ENCODE measurements at places on chromosomes 2 and 18.
A peak's percentile ranks its signal among the peaks of the same experiment; 100 is the strongest.

- DNase-seq = no peak
Measured at GRCh38 chr2:7844414-7844965, 837.4 kb upstream of the ID2 start.

GRCh38 chr2:20429528-20429927 is 17.3 kb upstream of the RHOB start:
- DNase-seq = no peak

DNA sequence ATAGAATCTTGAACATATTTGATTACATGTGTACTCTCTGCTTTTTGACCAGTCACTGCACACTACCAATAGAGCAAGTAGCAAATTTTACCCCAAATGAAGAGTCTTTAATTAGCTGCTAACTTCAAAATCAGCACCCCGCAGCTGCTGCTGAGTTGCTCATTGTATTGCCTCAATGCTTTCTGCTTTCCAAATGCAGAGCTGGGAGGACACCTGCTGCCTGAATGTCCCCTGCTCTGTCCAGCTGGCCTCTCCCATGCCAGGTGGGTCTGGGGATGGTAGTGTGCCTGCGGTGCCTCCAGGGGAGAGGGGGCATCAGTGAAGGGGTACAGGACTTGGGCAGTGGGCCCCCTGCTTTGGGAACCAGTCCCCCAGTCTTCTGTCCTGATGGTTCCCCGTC is 184.8 kb downstream of the PRKCE start:
- no peak for DNase-seq

- DNase-seq = no peak
Measured at GRCh38 chr18:79809482-79810192, 11.9 kb downstream of the KCNG2 start.

GRCh38 chr2:1488851-1489250 is 75.6 kb downstream of the TPO start:
- DNase-seq = no peak

- DNase-seq = no peak
Measured at GRCh38 chr2:204632410-204632809, 87.1 kb downstream of the PARD3B start.

DNA sequence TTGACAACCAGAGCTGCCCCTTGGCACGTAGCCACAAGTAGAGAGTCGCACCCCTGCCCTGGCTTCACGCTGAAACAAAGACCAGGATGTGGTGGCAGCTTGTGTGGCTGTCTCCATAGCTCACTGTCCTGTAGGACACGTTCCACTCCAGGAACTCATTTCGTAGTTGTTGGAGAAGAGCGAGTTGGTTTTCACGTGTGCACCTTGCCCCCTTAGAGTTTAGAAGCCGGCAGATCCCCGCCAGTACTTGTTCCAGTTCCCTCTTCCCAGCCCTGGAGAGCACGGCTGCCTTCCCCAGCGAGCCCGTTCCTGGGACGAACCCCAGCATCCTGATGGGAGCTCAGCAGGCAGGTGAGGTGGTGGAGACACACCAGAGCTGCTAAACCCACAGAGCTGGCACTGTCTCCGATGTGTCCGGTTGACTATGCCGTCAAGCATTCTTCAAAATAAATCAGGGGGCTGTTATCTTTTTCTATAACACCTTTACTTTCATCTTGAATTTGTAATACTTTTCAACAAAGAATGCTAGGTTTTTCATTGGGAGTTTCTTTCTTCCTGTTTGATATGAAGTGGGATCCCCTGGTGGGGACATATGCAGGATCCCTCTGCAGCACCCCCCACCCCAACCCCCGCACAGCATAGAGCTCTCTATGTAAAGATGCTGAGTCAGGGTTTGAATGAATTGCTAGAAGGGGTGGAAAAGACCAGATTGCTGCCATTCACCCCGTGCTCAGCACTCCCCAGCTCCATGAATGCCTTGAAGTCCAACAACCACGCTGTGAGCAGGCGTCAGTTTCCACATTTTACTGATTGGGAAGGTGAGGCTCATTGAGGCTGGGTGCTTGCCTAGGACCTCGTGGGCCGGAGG is 44.5 kb downstream of the GREB1 start:
- DNase-seq = no peak

DNA sequence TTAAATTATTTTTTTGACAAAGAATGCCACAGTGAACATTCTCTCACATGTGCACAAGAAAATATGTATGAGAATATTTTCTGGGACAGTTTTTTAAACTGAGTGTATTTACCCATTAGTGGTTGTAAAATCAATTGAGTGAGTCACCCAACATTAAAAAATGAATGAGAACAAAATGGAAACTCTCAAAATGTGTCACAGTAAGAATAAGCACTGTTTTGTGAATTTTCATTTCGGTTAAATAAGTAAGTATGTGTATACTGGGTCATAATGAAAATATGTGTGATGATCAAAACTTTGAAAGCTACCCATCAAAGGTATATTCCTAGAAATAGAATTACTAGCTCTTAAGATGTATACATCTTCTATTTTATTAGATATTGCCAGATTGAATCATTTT is 11.6 kb downstream of the BABAM2 start:
- DNase-seq = no peak

DNA sequence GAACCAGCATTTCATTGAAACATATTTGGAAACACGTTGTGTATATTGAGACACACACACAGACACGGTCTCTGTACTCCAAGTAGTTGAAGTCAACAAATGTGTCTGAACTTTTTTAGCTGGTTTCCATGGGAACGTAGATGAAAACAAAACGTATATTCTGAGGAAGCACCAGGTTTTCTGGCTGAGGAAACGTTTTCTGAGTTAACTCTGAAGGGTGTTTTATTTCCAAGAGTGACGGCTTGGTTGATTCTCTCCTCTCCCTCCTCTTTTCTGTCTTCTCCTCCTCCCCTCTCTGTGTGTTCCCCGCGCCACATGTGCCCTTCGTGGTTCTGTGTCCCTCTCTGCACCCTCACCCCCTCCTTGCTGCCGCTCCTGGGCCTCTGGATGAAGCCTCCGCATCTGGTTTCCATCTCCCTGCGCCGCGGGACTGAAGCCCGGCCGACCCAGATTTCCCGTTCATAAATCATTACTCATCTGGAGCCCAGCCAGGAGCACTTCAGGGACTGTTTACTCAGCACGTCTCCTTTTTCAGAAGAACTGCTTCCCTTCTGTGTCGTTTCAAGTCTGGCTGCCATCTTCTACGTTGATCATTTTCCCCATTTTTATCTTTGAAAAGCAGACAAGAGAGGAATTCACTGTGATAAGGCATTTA is 122.7 kb downstream of the COL6A3 start:
- DNase-seq = peak; percentile 96

- no peak for DNase-seq
Measured at GRCh38 chr2:32108111-32108510, 44.8 kb downstream of the SPAST start.

GRCh38 chr2:206031162-206031784 is 54.7 kb downstream of the INO80D start:
- no peak for DNase-seq

- no peak for DNase-seq
Measured at GRCh38 chr2:59882822-59883221, 670.6 kb downstream of the BCL11A start.

- no peak for DNase-seq
Measured at GRCh38 chr2:149225446-149225845, 104.9 kb upstream of the LYPD6 start.

- DNase-seq = no peak
Measured at GRCh38 chr2:181152226-181152625, 171.8 kb downstream of the UBE2E3 start.

- DNase-seq = no peak
Measured at GRCh38 chr18:25495606-25496005, 143.6 kb upstream of the ZNF521 start.

- DNase-seq = no peak
Measured at GRCh38 chr2:220002699-220003098, 375.3 kb downstream of the SLC4A3 start.

DNA sequence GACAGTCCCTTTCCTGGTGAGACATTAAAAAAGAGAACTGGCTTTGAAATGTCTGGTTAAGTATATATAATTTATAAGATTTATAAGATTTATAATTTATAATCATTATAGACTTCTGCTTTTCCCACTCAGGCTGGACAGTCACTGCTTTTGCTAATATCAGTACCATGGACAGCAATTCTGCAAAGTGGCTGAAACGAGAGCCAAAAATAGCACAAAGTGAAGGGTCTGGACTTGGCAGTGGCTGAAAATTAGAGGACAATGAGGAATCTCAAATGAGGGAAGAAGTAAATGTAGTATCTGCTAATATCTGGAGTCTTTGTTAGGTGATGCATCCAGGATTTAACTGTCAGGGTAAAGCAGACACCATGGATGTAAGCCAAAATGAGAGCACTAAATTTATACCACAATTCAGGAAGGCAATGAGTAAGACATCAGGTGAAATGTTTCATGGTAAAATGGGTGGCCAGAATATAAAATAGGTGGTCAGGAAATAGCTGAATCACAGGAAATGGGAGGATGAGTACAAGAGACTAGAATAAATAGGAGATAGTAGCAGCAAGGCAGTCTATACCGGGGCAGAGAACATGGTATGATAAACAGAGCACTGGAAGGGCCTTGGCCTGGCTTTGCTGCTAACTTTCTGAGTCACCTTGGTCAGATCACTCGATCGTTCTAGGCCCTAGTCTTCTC is 39.6 kb upstream of the BOD1L2 start:
- DNase-seq = no peak

GRCh38 chr2:164606557-164606956 is 14.7 kb downstream of the GRB14 start:
- DNase-seq = no peak

DNA sequence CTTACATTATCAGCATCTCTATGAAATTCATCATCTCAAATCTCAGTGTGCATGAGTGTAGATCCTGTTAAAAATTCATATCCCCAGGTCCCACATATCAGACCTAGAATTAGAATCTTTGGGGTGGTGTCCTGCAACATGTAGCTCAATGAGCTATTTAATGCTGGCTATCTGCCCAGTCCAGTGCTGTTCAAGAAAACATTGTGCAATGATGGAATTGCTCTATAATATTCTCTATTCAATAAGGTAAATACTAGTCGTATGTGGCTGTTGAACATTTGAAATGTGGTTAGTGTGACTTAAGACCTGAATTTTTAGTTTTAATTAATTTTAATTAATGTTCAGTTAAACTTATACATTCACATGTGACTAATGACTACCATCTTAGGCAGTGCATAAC is 127.4 kb downstream of the NOL4 start:
- no peak for DNase-seq

GRCh38 chr2:62724886-62725711 is 19.6 kb downstream of the EHBP1 start:
- DNase-seq = no peak

- DNase-seq = no peak
Measured at GRCh38 chr18:69734536-69734935, 213.1 kb downstream of the CD226 start.

DNA sequence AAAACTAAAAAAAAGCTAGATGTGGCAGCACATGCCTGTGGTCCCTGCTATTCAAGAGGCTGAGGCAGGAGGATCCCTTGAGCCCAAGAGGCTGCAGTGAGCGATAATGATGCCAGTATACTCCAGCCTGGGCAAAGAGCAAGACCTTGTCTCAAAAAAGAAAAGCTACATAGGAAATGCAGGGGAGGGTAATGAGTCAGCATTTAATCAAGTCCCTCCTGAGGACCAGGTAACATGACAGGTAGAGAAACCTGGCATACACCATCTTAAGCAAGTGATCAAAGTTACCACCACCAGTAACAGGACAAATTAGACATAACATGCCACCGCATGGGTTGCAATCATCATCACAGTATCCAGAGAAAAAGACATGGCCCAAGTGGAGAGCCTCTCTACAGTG is 25.8 kb downstream of the MYO5B start:
- DNase-seq = no peak

- no peak for DNase-seq
Measured at GRCh38 chr2:223621901-223622300, 19.7 kb upstream of the SCG2 start.

- no peak for DNase-seq
Measured at GRCh38 chr2:101089419-101089818, 61.8 kb downstream of the TBC1D8 start.

GRCh38 chr18:74204526-74205152 is 56.3 kb downstream of the TIMM21 start:
- DNase-seq = no peak

DNA sequence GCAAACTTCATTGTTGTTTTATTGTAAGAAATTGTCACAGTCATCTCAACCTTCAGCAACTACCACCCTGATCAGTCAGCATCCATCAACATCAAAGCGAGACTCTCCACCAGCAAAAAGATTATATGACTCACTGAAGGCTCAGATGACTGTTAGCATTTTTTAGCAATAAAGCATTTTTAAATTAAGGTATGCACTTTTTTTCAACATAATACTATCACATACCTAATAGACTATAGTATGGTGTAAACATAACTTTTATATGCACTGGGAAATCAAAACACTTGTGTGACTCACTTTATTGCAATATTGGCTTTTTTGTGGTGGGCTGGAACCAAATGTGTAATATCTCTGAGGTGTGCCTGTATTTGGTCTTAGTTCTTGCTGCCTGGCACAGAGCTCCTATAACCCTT is 15.6 kb downstream of the SCN1A start:
- no peak for DNase-seq

Data from right hindlimb (tissue), 1 donor.